ENCODE measurements at places on chromosomes 6 and 20.
A peak's percentile ranks its signal among the peaks of the same experiment; 100 is the strongest.

DNA sequence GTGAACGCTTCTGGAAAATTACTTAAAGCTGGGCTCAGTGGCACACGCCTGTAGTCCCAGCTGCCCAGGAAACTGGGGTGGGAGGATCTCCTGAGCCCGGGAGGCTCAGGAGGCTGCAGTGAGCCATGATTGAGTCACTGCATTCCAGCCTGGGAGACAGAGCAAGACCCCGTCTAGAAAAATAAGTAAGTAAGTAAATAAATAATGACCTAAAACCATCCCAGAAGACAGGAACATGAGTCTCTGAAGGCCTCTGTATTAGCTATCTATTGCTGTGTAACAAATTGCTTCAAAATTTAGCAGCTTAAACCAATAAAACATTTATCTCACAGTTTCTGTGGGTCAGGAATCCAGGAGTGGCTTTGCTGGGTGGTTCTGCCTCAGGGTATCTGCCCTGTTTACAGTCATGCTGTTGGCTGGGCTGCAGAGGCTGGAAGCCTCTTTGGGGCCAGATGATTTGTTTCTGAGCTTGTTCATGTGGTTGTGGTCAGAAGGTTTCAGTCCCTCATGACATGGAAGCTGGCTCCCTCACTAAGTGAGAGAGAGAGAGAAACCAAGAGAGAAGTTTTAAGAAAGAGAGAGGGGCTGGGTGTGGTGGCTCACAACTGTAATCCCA, 48.4 kb upstream of the NCOA3 start:
- peak; percentile 97 for DNase-seq

- DNase-seq: peak; percentile 51
These were observed 96.1 kb upstream of the BHLHE23 start for GRCh38 chr20:63102721-63103375.

DNA sequence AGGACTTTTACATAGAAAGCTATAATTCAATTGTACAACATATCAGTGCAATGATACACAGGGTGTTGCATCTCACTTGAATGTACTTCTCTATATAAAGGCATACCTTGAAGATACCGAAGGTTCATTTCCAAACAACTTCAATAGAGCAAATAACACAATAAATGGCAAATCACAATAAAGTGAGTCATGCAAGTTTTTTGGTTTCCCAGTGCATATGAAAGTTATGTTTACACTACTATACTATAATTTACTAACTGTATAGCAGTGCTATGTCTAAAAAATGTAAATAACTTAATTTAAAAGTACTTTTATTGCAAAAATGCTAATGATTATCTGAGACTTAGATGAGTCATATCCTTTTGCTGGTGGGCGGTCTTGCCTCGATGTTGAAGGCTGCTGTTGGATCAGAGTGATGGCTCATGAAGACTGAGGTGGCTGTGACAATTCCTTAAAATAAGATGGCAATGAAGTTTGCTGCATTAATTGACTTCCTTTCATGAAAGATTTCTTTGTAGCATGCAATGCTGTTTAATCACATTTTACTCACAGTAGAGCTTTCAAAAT, 188.8 kb downstream of the TASP1 start:
- DNase-seq: peak; percentile 70

- DNase-seq: no peak
These were observed 42.2 kb downstream of the CDH26 start for GRCh38 chr20:60000271-60001042.
